ENCODE measurements at places on chromosomes 3 and 15.

GRCh38 chr15:43190178-43190577 lies 5.0 kb downstream of the CCNDBP1 start:
- no peak for DNase-seq

- no peak for DNase-seq
These were observed 116.2 kb downstream of the NSUN3 start for GRCh38 chr3:94179059-94179458.

- DNase-seq = no peak
These were observed 48.8 kb downstream of the EXOG start for GRCh38 chr3:38544926-38545325.

DNA sequence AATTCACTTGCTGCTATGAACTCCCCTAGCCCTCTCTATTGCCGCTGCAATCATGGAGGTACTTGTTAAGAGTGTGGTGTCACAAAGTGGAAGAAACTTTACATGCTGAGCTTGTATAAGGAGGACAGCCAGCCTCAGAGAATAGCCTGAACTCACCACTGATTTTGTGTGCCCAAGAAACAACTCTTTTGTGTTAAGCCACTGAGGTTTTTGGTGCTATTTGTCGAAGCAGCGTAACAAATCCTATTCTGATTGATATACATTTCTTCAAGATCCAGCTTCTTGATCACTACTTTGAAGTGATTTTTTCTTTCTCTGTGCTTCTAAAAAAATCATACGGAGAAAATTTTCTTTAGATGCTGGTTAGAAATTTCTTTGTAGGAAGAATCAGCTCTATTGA lies 132.4 kb downstream of the MEIS2 start:
- DNase-seq = no peak

DNA sequence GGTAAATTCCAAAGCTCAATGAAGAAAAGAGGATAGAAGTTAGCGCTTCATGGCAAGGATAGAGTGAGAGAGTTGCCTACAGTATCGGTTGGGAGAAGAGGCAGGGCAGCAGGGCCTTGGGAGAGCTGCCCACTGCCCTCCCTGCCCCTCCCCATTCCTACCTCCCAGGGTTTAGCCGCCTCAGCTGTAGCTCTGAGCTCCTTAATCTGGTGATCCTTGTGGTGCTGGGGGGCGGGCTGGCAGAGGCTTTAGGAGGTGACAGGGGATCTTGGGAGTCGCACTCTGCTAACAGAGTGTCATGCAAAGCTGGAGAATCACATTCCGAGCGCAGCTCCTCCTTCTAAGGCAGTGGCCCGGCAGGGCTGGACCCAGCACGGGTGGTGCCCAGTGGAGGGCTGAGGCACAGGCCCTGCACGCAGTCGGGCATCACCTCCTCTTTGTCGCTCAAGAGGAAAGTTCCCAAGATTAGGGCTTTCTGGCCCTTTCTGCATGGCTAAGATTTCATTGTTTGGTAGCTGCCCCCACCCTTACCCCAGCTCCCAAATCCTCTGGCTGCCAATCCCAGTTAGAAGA lies 57.1 kb upstream of the POLG start:
- no peak for DNase-seq

DNA sequence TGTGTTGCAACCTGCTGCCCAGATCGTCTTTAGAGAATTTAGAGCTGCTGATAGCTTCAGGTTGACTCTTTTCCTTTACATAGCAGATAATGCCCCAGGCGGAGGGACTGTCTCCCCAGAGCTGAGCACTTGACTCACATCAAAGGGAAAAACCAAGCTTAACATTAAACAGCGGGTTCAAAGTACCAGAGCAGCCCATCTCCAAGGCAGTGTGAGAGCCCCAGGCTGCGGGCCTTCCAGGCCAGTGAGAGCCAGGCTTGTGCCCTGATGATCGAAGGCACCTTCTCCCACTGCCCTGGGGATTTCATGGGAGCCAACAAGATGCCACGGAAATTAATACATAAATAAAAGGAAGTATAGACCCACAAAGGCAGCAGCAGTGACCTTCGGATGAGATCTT lies 275.6 kb downstream of the XXYLT1 start:
- DNase-seq = no peak

GRCh38 chr15:96356494-96357455 lies 26.3 kb downstream of the NR2F2 start:
- no peak for DNase-seq

GRCh38 chr15:28985316-28985645 lies 99.5 kb downstream of the APBA2 start:
- DNase-seq = no peak

DNA sequence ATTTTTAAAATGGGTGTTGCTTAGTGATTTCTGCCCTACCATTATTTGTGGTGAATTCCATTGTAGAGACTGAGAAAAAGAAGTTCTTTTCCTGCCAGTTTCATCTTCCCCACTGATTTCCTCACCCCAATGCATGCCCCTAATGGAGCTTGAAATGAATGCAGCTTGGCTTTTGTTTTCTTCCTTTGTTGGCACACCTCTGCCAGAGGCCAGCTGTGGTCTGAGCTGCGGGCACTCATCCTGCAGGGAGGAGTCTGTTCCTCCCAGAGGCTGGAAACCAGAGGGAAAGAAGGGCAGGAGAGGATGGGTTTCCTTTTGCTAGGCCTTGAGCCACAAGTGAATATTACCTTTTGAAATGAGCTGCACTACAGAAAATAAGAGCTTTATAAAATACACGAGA lies 9.3 kb upstream of the ST8SIA2 start:
- DNase-seq = no peak

GRCh38 chr3:196336319-196337145 lies 1.7 kb downstream of the TM4SF19 start:
- no peak for DNase-seq

DNA sequence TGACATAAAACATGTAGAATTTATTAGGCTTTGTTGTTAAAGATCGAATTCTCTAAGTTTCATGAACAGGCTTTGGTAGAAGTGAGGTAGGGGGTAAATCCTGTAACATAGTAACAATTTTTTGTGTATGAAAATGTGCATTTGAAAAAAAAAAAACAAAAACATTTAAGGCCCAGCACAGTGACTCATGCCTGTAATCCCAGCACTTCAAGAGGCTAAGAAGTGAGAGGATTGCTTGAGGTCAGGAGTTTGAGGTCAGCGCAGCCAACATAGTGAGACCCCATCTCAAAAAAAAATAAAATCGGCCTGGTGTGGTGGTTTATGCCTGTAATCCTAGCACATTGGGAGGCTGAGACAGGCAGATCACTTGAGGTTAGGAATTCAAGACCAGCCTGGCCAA lies 26.8 kb upstream of the PPP4R2 start:
- DNase-seq = no peak

DNA sequence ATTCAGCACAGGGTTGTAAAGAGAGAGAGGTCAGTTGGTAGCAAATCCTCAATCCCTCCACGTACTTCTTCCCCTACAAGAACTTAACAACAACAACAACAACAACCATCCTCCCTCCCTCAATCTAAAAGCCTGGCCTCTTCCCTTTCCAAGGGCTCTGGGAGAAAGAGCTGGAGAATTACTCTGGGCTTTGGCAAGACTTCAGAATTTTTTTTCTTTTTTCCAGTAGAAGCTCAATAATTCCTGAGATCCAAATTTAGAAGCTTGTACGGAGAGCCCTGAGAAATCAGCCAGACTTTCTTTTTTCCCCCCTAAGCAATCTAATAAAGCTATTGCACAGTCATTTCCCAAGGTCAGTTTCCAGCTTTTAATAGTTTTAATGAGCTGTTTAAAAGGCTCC lies 95.8 kb upstream of the CACNA2D3 start:
- no peak for DNase-seq

- DNase-seq = no peak
These were observed 13.9 kb downstream of the ELL3 start for GRCh38 chr15:43762824-43763223.
